Kidney epithelial cell (primary cell): ENCODE measurements at places on chromosomes 4 and X. TPM values are rescaled to one million over a fixed set of nuclear protein-coding genes. Genes with fewer than 3 reads are reported as not detected.
A peak's percentile ranks its signal among the peaks of the same experiment; 100 is the strongest.

- DNase-seq = no peak
Observed at GRCh38 chr4:88860586-88860985, 163.0 kb upstream of the NAP1L5 start.

DNA sequence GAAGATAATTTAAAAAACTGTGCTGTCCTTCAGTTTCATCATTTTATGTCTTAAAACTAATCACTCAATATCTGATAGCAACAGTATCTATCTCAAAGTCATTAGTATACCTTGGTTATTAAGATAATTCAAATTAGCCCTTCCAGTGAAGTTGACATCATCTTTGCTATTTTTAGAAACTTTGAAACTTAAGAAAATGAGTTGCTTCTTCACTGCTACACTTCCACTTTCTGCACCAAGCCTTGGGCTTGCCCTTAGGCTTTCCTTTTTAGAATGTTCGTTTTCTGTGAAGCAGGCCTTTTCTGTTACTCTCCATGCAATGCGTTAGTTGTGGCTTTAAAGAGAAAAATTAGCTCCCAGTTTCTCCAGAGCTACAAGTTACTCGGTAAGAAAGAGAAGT, 4.4 kb upstream of the VAMP7 start:
- DNase-seq = no peak

GRCh38 chr4:145888393-145888792, 50.2 kb downstream of the ZNF827 start:
- no peak for DNase-seq

DNA sequence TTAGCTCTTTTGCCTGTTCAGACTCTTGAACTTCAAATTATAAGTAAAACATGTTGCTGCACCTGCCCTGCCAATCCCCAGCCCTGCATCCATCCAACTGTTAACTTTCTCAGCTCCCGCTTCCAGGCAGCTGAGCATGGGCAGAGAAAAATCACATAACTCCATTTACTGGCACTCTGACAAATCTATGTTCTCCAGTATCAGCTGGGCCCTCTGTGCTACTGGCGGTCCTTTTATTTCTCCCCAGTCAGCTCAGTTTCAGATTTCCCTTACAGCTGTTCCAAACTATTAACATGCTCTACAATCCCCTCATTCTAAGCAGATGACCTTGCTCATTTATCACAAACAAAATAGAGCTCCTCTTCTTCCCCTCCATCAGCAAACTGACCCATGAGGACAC, 240.4 kb upstream of the TET2 start:
- no peak for DNase-seq

GRCh38 chr4:124333466-124333865, 379.1 kb downstream of the ANKRD50 start:
- DNase-seq = no peak

DUSP9 gene
- 3.2 and 4.1 TPM in 2 replicates for total RNA-seq

- no peak for DNase-seq
Observed at GRCh38 chr4:147620315-147620714, 3.1 kb downstream of the TMEM184C start.

SHOX gene
- not detected in 2 replicates for total RNA-seq

DNA sequence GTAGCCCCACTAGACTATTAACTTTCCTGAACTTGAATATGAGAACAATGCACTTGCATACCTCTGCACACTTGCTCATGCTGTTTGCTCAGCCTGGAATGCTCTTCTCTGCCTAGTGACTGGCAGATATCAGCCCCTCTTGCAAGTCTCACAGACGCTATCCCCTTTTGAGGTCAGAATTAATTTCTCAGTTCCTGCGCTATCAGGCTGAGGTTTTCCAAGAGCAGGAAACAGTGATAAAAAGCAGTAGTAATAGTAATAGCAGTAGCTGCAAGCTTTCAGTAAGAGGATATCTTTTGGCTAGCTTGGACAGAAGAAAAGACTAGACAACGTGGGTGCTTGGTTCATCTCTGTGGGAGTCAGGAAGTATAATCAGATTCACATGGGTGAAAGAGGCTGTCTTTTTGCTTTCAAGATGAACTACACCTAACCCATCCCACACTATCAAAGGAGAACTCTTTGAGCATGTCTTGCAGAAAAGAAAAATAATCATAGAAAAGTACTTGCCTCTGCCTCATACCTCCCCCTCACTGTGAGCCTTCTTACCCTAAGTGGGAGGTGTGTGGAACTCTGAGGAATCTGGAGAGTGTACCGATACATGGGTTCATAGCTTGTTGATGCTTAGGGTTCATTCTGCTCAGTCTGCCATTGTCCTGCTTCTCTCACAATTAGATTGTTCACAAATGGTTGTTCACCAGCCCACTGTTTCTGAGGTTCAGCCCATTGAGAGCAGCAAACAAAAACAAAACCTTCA, 11.3 kb upstream of the DRP2 start:
- DNase-seq = no peak

GRCh38 chr4:19689511-19689910, 562.2 kb upstream of the SLIT2 start:
- peak; percentile 83 for DNase-seq

CENPI gene
- total RNA-seq = 1.8 and 2.6 TPM in 2 replicates

PCDH7 gene
- total RNA-seq = 8.2 and 9.7 TPM in 2 replicates

- peak; percentile 25 for DNase-seq
Observed at GRCh38 chr4:141807103-141807891, 170.9 kb downstream of the IL15 start.

GRCh38 chr4:185992585-185992984, 76.4 kb upstream of the TLR3 start:
- DNase-seq = no peak

CLDN2 gene
- total RNA-seq = 0.13 TPM in 1 of 2 replicates, not detected in the other

DNA sequence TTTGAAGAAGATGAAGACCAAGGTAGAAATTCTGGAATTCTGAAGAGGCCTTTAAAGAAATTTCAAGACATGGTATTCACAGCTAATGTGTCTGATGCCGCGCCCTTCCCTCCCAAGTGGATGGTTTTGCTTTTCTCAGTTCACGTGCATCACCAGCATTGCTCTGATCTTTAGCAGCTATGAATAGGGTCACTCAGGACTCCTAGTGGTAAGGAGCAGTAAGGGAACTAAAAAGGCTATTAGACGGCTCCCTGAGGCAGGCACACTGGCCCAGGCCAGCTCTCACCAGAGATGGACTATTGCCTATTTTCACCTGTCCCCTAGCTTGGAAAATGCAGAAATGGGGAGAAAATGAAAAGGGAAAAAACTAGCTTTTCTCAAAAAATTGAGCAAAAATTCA, 447.5 kb upstream of the RASGEF1B start:
- DNase-seq = no peak

TMPRSS11B gene
- not detected in 2 replicates for total RNA-seq

GRCh38 chr4:150699599-150699998, 117.6 kb downstream of the MAB21L2 start:
- no peak for DNase-seq

DNA sequence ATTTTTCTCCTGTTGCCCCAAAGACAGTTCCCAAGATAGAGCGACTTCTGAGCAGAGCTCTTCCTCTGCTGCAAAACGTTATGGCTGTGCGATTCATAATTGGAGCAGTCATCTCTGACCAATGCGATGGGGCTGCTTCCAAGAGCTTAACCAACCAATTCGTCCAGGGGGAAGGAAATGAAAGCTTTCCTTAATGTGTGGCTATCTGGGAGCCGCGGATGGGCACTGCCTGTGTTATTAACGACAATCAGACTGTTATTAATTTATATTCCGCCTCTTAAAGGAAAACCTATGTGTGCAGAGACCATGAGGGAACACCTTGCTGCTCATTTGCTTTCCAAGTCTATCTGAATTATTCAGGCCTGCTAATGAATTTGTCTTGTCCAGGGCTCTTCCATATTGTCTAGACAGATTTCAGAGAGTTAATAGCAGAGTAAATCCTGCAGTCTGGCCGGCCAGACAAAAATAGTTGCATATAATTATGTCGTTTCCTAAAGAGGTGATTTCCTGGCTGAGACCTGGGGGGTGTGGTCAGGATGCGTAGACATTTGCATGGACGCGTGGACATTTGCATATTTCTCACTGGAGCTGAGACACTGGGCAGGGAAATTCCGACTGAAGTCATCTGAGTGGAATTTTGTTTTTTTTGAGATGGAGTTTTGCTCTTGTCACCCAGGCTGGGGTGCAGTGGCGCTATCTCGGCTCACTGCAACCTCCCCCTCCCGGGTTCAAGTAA, 135.4 kb downstream of the HMX1 start:
- no peak for DNase-seq

DNA sequence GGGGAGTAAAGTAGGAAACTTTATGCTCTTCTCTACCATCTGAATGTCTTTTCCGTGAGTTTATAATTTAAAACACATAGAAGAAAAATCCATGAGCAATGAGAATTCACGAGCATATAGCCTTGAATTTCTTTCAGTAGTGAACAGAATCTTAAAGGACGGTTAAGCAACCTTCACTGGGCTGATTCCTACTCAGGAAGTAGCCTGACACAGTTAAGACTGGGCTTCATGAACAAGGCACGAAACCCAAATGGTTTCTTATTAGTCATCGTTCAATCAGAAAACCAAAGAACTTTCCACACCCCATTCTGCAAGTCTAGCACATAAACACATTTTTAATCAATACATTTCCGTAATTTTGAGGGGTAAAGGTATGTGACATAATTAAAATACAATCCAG, 95.8 kb downstream of the SH3KBP1 start:
- no peak for DNase-seq

DNA sequence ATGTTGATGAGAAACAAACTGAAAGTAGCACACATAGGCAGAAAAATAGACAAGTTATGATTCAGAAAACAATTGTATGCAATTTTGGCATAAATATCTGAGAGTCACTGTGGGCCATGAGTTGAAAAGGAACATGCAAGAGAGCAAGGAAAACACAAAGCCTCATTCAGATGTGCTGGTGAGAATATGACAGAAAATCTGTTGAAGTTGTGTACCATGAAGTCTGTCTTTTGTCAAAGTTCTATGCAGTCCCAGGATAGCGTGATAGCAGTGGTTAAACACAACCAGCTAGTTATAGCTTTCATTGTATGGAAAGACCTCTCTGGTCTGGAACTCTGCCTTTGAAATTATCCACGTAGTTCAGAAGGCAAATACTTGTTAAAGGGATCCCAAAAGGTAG, 53.0 kb downstream of the TMEM154 start:
- DNase-seq = no peak
